Right renal pelvis (tissue), 4 donors: ENCODE measurements at places on chromosomes 7 and 10.
A peak's percentile ranks its signal among the peaks of the same experiment; 100 is the strongest.

GRCh38 chr7:111954474-111955381 lies 251.5 kb downstream of the DOCK4 start:
- DNase-seq, result no peak

- DNase-seq, result no peak
These were observed 28.5 kb upstream of the TRIM24 start for GRCh38 chr7:138431517-138431916.

GRCh38 chr10:108782411-108782810 lies 1140.9 kb downstream of the XPNPEP1 start:
- no peak for DNase-seq

DNA sequence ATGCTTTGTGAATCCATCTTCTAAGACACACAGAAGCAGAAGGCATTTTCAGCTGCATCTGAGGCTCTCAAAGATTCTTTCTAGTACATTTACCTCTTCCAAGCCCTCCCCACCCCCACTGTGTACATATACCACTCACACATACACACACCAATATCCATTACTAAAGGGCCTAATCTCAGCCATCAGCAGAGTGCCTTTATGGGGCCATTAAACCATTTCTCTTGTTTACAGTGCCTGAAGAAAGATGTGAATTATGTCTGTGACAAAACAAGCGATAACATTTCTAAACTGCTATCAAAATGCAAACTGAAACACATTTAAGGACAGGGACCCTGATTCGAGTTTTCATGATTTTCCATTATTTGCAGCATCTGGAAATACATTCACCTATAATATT lies 40.0 kb downstream of the ETV1 start:
- DNase-seq, result no peak

GRCh38 chr7:106064316-106064715 lies 47.8 kb downstream of the SYPL1 start:
- DNase-seq, result no peak

GRCh38 chr10:87740254-87740655 lies 77.8 kb downstream of the ATAD1 start:
- DNase-seq, result no peak

DNA sequence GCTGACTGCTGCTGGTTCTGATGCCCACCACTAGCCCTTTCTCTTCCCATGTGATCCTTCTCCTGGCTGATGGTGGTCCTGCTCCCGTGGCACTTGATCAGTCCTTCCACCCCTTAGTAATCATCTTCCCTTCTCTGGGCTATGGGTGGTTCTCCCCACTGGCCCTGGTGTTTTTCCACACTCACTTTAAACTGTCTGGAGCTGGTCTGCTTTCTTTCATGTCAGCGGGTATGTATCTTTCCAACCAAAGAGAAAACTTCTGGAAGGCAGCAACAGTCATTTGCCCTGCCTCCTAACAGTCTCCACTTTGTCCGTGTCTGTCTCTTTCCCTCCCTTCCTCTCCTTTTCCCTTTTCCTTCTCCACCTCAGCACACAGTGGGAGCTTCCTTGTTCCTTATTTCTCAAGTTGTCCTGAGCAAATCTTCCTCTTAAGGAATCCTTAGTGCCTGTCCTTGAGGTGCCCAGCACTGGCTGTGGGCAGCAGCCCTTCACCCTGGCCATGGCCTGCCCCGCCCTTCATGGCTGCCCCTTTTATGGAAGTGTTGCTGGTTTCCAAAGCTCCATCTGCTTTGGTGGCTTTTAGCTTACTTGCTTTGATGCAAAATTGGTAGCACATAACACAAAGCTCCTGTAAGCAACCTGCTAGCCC lies 189.0 kb downstream of the TCF7L2 start:
- no peak for DNase-seq

DNA sequence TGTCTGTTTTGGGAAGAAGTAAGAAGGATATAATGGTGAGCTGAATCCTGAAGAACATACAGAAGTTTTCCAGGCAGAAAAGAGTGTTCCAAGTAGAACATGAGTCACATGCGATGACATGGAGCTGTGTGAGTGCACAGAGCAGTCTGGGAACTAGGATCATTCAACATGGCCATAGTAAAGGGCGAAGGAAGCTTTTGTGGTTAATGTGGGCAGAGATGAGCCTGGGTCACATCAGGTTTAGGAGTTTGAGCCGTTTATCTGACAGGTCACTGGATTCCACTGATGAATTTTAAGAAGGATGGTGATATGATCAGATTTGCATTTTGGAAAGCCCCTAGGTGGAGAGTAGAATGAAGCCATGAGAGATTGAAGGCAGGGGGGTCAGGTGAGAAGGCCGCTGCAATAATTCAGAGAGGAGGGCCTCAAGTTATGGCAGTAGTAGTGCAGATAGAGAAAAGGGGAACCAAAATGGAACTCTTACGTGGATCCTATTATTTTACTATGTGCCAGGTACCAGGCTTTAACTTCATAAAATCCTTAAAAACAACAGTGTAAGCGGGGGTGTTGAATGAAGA lies 171.3 kb downstream of the RNLS start:
- no peak for DNase-seq

DNA sequence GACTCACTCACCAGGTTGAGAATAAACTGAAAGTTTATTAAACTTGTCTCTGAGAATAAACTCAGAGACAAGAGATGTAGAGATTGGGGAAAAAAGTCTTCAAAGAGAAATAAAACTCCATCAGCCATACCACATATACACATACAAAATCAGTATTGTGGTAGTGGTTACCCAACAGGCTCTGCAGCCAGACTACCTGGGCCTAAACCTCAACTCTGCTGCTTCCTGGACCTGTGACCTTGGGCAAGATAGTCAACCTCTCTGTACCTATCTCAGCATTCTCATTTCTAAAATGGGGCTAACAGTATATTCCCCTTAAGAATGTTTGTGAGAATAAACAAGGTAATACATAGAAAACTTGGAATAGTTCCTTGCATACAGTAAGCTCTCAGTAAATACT lies 15.3 kb downstream of the TPK1 start:
- DNase-seq, result no peak

DNA sequence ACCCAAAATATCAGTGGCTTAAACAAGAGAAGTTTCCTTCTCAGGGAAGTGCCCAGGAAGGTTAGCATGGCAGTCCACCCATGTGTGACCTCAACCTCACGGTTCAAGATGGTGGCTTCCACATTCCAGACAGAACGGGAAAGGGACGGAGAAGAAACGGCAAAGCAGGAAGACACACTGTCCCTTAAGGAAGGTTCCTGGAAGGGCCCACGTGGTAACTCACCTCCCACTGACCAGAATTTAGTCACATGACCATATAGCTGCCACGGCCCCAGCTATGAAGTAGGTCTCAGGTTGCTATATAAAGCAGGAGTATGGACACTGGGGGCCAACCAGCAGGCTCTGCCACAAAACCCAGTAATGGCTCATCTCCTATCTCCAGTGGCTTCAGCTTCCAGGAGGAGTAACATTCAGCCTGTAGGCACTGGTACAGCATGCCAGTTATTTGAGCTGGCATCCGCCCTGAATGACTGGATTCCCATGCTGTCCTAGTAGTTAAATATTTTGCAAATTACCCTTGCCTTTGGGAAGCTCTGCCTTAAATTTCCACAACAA lies 278.5 kb upstream of the KLF14 start:
- no peak for DNase-seq

DNA sequence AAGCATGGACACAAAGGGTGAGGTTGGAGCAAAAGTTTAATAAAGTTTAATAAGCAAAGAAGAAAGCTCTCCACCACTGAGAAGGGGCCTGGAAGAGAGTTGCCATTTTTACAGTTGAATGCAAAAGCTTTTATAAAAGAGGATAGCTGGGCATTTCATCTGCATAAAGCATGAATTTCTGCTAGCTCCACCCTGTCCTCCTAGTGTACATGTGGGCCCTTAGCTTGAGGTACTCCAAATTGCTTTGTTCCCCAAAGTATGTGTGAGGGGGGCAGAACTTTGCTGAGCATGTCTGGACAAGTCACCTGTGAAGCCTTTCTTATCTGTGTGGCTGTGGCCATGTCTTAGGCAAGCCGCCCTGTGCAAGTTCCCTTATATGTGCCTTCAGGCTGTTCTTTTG lies 22.6 kb upstream of the CROT start:
- DNase-seq, result no peak

DNA sequence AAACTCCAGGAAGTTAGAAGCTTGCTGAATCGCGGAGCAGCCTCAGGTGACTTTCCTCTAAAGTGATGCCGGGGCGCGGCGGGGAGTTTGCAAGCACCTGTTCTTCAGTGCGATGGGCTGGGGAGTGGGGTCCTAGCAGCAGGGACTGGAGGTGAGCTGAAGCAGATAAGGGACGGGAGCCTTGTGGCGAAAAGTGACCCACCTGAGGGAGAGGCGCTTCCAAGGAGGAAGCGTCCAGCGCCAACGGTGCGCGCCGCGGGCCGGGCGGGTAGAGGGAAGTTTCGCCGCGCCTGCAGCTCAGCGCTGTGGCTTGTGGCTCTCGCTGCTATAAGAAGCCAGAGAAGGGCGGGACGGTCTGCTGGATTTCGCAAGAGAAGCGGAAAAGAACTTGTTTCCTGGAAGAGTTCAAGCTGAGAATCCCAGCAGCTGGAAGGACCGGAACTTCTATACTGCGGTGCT lies at the start of gene STEAP4:
Gene STEAP4 (minus strand): TSS at position 305 of the 459 bp plus-strand sequence. CDS start 22,625 bp downstream, outside the sequence.
- peak; percentile 33 for DNase-seq

- DNase-seq, result no peak
These were observed 29.2 kb upstream of the AP5Z1 start for GRCh38 chr7:4745971-4746919.

- no peak for DNase-seq
These were observed 167.2 kb downstream of the RAMP3 start for GRCh38 chr7:45324683-45325237.

- no peak for DNase-seq
These were observed 367.4 kb upstream of the C7orf33 start for GRCh38 chr7:148223160-148223559.

GRCh38 chr10:114703377-114704107 lies 45.5 kb upstream of the ABLIM1 start:
- no peak for DNase-seq

GRCh38 chr7:70384891-70385290 lies 747.1 kb upstream of the GALNT17 start:
- no peak for DNase-seq

- DNase-seq, result no peak
These were observed 83.2 kb downstream of the FOXL3 start for GRCh38 chr7:372932-373791.

DNA sequence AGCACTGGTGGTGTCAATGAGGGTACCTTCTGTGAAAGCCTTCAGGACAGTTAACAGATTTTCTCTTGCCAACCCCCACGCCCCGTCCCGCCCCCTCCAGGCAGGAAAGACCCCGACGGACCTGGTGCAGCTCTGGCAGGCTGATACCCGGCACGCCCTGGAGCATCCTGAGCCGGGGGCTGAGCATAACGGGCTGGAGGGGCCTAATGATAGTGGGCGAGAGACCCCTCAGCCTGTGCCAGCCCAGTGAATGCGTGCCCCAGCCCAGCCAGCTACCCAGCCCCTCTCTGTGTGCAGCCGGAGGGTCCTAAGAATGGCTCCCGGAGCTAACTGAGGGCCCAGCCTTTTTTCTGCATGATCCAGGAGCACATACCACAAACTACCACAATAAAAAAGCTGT lies 713 bp upstream of the HOGA1 start:
- DNase-seq, result no peak

GRCh38 chr7:124032369-124033094 lies at the start of gene TMEM229A:
Gene TMEM229A, minus strand, starts transcription at chr7:124033067. Its CDS starts 64 bp downstream, at chr7:124033003.
- DNase-seq, result peak; percentile 43

GRCh38 chr10:178723-179122 lies 43.5 kb downstream of the ZMYND11 start:
- DNase-seq, result no peak

DNA sequence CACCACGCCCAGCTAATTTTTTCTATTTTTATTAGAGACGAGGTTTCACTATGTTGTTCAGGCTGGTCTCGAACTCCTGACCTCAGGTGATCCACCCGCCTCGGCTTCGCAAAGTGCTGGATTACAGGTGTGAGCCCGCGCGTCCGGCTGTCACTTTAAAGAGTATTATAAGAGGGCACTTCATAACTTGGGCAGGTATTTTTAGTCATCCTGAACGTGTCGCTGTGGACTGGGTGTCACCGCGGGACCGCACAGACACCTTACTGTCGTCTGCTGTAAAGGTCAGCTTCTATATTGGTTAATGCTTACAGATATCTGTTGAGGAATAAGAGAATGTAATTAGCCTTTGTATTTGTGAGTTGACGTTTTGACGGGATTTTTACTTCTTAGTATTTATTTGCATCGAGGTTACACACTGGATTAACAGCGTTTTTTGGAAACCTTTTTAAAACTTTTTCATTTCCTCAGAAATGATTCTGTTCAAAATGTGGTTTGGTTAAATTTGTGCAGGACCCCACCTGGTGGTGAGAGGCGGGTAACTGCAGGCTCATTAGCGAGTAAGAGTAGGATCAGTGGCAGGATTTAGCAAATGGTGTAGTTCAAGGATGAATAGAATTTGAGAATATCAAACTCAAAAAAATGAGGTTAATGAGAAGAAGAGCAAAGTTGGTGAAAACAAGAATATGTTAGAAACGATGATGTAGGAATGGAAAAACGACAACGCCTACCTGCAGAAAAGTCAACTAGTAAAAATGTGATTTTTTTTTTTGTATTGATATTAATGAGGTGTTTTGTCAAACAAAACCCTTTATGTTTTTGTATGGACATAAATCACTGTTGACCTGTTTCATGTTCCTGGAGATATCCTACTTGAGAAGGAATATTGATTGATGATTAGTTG lies 3.2 kb downstream of the DNAJB6 start:
- peak; percentile 53 for DNase-seq

DNA sequence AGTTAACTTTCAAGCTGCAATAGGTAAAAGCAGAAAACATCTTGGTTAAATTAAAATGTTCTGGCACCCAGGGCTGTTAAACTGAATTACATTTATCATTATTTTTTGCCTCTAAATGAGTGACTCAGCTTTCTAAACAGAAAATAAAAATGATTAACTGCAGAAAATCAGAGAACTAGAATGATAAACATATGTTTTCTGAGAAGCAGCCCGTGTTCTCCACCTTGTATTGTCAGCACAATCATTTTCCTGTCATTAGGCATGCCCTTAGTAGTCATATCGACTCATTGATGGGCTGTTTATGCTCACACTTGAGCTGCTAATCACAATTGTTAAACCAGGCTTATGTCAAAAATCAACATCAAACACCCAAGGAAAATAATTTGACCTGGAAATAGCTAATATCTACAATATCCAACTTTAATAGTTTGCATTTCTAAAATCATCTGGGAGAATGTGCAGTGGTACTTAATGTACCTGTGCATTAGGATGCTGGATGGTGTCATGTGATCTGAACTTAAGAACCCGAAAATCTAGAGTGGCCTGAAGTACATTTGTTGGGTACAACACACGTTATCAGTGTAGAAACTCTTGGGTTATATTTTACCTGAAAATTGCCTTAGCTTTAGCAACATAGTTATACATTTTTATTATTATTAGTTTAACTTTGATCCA lies 2.3 kb downstream of the MDFIC start:
- DNase-seq, result no peak

- DNase-seq, result no peak
These were observed 9.6 kb downstream of the SMC3 start for GRCh38 chr10:110577056-110577455.
